Activated CD4-positive, alpha-beta T cell treated with anti-CD3 and anti-CD28 coated beads for 36 hours (primary cell): ENCODE measurements at places on chromosomes 7 and 10.
A peak's percentile ranks its signal among the peaks of the same experiment; 100 is the strongest.

DNA sequence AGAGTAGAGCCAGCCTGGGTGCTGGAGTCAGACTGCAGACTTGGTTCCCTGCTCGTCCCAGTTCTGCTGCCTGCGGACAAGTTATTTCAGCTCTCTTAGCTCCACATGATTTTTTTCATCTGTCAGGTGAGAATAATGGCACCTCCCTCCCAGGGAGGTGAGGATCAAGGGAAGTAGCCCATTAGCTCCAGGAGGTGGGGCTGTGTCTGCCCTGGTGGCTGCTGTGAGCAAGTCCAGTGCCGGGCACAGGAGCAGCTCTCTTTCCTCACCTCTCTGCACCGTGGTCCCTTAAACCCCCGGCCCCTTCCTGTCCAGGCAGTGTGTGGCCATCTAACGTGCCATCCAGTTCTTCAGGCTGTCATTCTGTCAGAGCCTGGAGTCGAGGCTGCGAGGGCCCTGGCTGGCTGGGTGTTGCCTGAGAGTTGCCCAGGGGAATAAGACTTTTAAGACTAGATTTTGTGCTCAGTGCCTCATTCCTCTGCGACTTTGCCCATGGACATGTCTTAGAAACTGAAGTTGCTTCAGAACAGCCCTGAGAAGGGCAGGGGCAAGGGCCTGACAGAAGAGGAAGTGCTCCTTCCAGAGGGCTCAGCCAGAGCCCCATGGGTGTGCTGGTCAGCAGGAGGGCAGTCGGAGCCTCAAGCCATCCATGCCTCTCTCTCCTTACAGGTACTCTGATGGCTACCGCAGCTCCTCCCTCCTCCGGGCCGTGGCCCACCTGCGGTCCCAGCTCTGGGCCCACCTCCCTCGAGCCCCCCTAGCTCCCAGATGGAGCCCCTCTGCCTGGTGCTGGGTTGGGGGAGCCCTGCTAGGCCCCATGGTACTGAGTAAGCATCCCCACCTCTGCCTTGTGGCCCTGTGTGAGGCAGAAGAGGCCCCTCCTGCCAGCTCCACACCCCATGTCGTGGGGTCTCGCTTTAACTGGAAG, 5.0 kb downstream of the ABCB8 start:
- H3K4me3 ChIP-seq, result no peak overlapping the region
- peaks cover 15% of the 10 kb centered on the region for H3K36me3 ChIP-seq
- H3K27me3 ChIP-seq, result no peaks in the 10 kb centered on the region

- peaks cover 44% of the 10 kb centered on the region for H3K4me1 ChIP-seq
- DNase-seq, result no peak
- peak overlapping the region; percentile 68 for H3K27ac ChIP-seq
- H3K4me3 ChIP-seq, result peak overlapping the region; percentile 88
- H3K36me3 ChIP-seq, result peaks cover 63% of the 10 kb centered on the region
Measured at GRCh38 chr10:100348389-100348927, 1.4 kb downstream of the SCD start.

- H3K4me1 ChIP-seq, result peaks cover 43% of the 10 kb centered on the region
- no peak overlapping the region for H3K27ac ChIP-seq
- H3K4me3 ChIP-seq, result no peak overlapping the region
Measured at GRCh38 chr7:99129536-99129935, 14.4 kb downstream of the SMURF1 start.

- H3K27ac ChIP-seq, result peak overlapping the region; percentile 79
- peaks cover 5% of the 10 kb centered on the region for H3K27me3 ChIP-seq
- peak overlapping the region; percentile 15 for H3K4me3 ChIP-seq
- H3K4me1 ChIP-seq, result peaks cover 19% of the 10 kb centered on the region
Measured at GRCh38 chr7:108136191-108136688, 6.1 kb upstream of the LAMB4 start.

- H3K36me3 ChIP-seq, result peaks cover 17% of the 10 kb centered on the region
- peak overlapping the region; percentile 90 for H3K4me3 ChIP-seq
- peak overlapping the region; percentile 76 for H3K27ac ChIP-seq
- H3K27me3 ChIP-seq, result no peaks in the 10 kb centered on the region
Measured at GRCh38 chr7:100867776-100868485, 744 bp downstream of the TRIP6 start.

DNA sequence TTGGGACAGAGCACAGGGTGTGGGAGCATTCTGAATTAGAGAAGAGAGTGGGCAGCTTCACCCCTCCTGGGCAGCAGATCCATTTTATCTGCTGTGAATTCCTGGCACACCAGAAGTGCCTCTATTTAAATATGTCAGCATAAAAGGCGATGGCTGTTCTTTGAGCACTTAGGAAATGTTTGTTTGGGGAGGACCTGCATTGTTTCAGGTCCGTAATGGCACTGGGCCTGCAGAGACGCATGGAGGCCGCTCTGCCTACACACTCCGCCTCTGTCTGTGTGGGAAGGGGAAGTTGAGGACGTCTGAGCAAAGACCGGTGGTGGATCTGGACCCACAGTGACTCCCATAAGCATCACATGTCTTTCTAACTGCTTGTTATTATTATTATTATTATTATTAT, 253.2 kb downstream of the CAMK1D start:
- DNase-seq, result no peak
- peaks cover 40% of the 10 kb centered on the region for H3K4me1 ChIP-seq
- peaks cover 1% of the 10 kb centered on the region for H3K36me3 ChIP-seq
- H3K27ac ChIP-seq, result no peak overlapping the region
- H3K27me3 ChIP-seq, result no peaks in the 10 kb centered on the region

- no peaks in the 10 kb centered on the region for H3K27me3 ChIP-seq
- H3K4me3 ChIP-seq, result no peak overlapping the region
- H3K27ac ChIP-seq, result no peak overlapping the region
- DNase-seq, result no peak
Measured at GRCh38 chr7:130112093-130112492, 41.8 kb downstream of the KLHDC10 start.

- no peaks in the 10 kb centered on the region for H3K36me3 ChIP-seq
- DNase-seq, result no peak
- no peak overlapping the region for H3K27ac ChIP-seq
- no peak overlapping the region for H3K4me3 ChIP-seq
- H3K27me3 ChIP-seq, result no peaks in the 10 kb centered on the region
- peaks cover 12% of the 10 kb centered on the region for H3K4me1 ChIP-seq
Measured at GRCh38 chr7:132453826-132454225, 122.4 kb downstream of the PLXNA4 start.

- no peak for DNase-seq
- no peaks in the 10 kb centered on the region for H3K36me3 ChIP-seq
- no peak overlapping the region for H3K27ac ChIP-seq
- H3K27me3 ChIP-seq, result no peaks in the 10 kb centered on the region
- no peaks in the 10 kb centered on the region for H3K4me1 ChIP-seq
- no peak overlapping the region for H3K4me3 ChIP-seq
Measured at GRCh38 chr7:158246960-158247673, 340.5 kb downstream of the PTPRN2 start.

DNA sequence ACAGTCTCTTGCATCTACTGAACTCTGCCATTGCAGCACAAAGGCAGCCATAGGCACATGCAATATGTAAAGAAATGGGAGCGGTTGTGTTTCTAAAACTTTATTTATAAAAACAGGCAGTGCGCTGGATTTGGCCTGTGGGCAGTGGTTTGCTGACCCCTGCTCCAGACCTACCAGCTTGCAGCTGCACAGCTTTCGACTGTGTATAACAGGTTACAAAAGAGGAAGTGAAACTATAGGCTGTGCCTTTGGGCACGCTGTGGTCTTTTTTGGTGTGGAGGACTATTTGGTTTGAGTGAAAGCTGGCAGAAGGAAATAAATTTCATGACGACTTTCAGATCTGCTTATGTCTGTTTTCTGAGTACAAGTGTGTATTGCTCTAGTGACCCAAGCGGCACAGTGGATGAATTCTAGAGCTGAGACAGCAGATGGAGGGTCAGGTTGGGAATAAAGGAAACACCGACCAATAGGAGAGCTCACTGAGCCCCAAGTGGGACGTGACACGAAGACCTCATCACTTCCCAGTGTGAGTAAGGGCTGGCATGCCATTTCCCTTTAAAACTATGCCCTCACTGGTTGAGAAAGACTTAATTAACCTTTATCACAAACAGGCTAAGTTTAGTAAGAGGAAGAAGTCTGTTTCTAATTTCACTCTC, 152.7 kb downstream of the ANK3 start:
- H3K4me1 ChIP-seq, result peaks cover 33% of the 10 kb centered on the region
- no peaks in the 10 kb centered on the region for H3K27me3 ChIP-seq
- H3K36me3 ChIP-seq, result peaks cover 9% of the 10 kb centered on the region
- H3K27ac ChIP-seq, result peak overlapping the region; percentile 87
- peak overlapping the region; percentile 45 for H3K4me3 ChIP-seq
- DNase-seq, result peak; percentile 49

DNA sequence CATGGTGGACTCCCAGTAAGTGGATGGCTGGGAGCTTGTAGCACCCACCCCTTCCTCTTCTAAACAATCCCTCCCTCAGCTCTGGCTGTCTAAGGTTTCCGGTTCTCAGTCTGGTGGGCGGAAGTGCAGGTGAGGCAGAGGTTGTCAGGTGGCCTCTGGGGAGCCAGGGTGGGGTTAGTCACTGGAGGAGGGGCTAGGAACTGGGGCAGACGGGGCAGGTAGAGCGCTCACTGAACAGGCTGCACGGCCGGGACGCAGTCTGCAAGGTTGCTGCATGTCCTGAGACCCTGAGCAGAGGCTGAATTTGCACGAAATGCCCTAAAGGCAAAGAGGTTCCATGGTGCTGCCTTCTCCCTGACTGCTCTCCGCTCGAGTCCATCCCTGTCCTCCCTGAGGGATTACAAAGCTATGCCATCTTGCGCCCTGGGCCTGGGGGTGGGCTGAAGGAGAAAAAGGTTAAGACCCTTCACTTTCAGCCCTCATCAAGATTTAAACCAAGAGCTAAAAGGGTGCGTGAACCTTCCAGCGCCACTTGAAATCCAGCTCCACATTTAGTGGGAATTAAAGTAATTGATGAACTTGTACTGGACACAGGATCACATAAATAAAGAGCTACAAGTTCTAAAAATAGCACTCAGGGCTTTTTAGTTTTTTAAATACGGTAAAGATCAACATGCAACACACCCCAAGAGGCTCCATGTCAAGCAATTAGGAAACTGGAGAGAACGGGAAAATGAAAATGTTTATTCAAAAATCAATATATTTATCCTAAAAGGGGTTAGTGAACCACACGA, 62.3 kb upstream of the CTBP2 start:
- DNase-seq, result no peak
- peaks cover 2% of the 10 kb centered on the region for H3K27me3 ChIP-seq
- H3K36me3 ChIP-seq, result no peaks in the 10 kb centered on the region
- H3K4me1 ChIP-seq, result no peaks in the 10 kb centered on the region
- H3K27ac ChIP-seq, result no peak overlapping the region
- H3K4me3 ChIP-seq, result no peak overlapping the region

DNA sequence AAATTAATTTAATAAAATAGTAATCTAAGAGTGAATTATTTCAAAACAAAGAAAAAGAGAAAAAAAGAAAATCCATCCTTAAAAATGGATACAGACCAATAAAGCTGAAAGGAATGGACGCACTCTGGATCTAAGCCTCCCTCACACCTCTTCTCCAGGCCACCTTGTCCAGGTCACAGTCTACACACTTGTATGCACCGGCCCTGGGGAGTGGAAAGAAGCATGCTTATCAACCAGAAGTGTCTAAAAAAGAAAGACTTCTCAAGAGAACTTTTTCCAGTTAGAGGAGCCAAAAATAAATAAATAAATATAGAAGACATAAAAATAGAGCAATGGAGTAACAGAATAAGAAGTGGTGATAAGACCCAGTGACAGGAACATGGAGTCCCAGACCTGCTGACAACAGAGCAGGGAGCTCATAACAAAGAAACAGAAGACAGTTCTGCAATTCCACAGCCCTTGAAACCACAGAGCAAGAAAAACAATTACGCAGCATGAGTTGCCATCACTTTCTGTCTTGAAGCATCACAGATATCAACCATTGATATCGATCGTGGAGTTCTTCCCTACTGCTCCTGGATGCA, 311.7 kb upstream of the NFE2L3 start:
- H3K4me3 ChIP-seq, result no peak overlapping the region
- H3K27ac ChIP-seq, result no peak overlapping the region
- H3K27me3 ChIP-seq, result peaks cover 28% of the 10 kb centered on the region
- H3K4me1 ChIP-seq, result no peaks in the 10 kb centered on the region
- H3K36me3 ChIP-seq, result no peaks in the 10 kb centered on the region

GRCh38 chr10:124641282-124642087, 102.7 kb downstream of the FAM53B start:
- peaks cover 61% of the 10 kb centered on the region for H3K4me1 ChIP-seq
- H3K27me3 ChIP-seq, result no peaks in the 10 kb centered on the region
- no peaks in the 10 kb centered on the region for H3K36me3 ChIP-seq
- no peak overlapping the region for H3K4me3 ChIP-seq
- H3K27ac ChIP-seq, result peak overlapping the region; percentile 82

GRCh38 chr10:114821915-114822443, 399 bp downstream of the FHIP2A start:
- no peak for DNase-seq
- peak overlapping the region; percentile 95 for H3K4me3 ChIP-seq
- H3K27ac ChIP-seq, result peak overlapping the region; percentile 89

GRCh38 chr7:129147731-129148130, 3.2 kb downstream of the TSPAN33 start:
- peaks cover 16% of the 10 kb centered on the region for H3K27me3 ChIP-seq
- H3K4me3 ChIP-seq, result no peak overlapping the region
- no peak for DNase-seq
- no peaks in the 10 kb centered on the region for H3K36me3 ChIP-seq
- no peak overlapping the region for H3K27ac ChIP-seq

DNA sequence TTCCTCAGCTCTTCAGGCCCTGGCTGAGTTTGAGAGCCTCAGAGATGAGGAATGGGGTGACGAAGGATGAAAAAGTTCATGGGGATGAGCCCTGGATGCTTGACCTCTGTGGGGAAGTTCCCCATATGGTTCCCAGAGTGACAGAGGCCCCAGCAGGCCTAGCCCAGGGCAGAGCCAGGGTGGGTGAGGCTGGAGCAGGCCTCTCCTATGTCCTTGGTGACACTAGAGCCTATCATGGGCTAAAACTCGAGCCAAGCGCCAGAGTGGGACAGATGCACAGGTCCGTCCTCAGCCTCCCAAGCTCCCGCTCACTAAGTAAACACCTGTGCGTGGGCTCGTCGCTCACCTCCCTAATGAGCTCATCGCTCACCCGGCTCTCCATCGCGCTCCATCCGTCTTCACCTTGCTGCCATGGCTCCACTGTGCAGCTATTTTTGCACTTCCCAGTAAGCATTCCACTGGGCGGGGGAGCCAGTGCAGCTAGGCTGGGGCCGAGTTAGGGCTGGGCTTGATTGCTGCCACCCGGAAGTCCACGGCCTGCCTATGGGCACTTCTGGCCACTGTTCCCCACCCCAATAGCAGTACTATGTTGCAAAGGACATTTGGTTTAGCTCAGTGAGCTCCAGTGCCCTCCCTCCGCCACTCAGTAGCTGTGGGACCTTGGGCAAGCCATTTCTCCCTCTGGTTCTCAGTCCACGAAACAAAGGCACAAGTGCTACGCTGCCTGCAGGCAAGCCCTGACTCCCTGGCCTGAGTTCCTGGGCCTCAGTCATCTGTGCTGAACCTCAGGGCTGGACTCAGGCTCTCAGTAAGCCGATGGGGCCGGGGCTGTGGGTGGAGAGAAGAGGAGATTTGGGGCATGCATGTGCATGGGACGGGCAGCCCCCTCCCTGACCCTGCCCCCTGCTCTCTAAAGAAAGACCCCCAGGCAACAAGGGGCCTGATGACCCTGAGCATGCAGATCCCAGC, 117.3 kb upstream of the PCBD1 start:
- H3K4me1 ChIP-seq, result no peaks in the 10 kb centered on the region
- no peak overlapping the region for H3K27ac ChIP-seq
- H3K36me3 ChIP-seq, result no peaks in the 10 kb centered on the region
- peaks cover 2% of the 10 kb centered on the region for H3K27me3 ChIP-seq
